Activated T-helper 2 cell treated with anti-CD3 and anti-CD28 coated beads, Interferon-gamma antibody, Interleukin-2, Interleukin-4, amounts not matched to agents 10 μg/mL and 5 μg/mL and 100 μg/mL, durations not matched to agents 14 hours and 24 hours and 36 hours (primary cell): ENCODE measurements at places on chromosomes 5 and 9. TPM values are rescaled to one million over a fixed set of nuclear protein-coding genes. Genes with fewer than 3 reads are reported as not detected.

Gene ACER2
- 1.0 and 1.3 TPM in 2 replicates for total RNA-seq

Gene OTP
- not detected in 2 replicates for total RNA-seq

Gene AGXT2
- total RNA-seq = not detected in 2 replicates

Gene FGFR4
- 1.1 and 1.2 TPM in 2 replicates for total RNA-seq

Gene ECM2
- not detected in 2 replicates for total RNA-seq

Gene PPP6C
- total RNA-seq = 44.3 and 44.9 TPM in 2 replicates

DNA sequence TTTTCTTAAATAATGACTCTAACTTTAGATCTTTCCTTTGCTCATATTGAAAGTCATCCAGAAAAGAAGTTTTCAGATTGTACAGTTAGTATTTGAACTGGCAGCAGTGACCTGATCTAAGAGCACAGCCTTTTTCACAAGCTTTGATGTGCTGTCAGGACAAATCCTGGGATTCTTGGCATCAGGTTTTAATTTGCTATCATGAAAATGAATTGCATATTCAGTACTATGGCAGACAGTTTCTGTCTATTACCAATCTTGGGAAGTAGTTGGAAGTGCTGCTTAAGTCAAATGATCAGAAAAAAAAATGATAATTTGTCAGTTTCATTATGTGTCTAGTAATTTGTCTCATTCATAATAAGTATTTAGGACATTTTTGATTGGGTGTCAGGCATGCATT lies 925.6 kb upstream of the ARRDC3 start:
- H3K4me1 ChIP-seq = no peaks in the 10 kb centered on the region
- no peak overlapping the region for H3K27ac ChIP-seq
- H3K27me3 ChIP-seq = no peaks in the 10 kb centered on the region
- no peaks in the 10 kb centered on the region for H3K36me3 ChIP-seq

DNA sequence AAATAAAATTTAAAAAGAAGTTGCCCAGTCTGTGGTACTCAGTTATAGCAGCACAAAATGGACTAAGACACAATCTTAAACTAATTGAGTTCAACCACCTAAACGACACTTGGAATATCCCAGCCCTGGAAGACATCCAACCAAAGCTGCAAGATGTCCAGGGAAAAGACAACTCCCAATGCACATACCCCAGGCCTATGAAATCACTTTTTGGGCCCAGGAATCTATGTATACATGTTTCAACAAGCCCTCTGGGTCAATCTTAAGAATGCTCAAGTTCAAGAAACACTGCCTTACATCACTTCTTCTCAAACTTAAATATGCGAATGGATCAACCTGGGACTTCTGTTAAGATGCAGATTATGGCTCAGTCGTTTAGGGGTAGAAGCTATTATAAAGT lies 148.6 kb downstream of the ELAVL2 start:
- H3K4me1 ChIP-seq = no peaks in the 10 kb centered on the region
- no peak for DNase-seq
- H3K36me3 ChIP-seq = no peaks in the 10 kb centered on the region
- no peak overlapping the region for H3K27ac ChIP-seq

DNA sequence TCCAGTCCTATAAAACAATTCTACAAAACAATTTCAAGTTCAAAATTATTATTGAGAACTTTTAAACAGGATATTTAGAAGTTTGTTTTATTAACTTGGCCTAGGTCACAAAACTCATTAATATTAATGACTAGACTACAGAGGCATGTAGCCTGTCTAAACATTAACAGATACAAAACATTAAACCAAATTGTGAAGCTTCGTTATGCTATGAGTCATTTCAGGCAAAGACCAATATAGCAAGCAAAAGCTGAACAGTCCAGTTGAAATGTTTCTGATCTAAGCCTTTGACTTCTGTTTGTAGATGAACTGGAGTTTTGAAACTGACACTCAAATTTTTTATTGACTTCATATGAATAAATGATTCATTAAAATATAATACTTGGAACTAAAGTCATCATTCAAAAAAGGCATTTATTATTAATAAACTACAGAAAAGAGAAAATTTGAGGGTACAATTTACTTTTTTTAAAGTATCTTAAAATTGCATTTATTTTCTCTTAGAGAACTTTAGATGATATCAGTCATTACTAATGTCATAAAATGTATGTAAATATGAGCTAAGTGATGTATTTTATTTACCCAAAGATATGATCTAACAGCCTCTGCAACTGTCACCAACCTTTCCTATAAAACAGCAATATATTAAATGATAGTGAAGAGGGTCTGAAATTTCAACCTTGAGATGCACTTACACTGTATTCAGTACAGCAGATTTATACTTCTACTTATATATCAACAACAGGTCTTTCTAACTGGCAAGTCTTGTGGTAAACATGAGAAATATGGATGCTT lies 188.8 kb downstream of the COMMD10 start:
- H3K4me3 ChIP-seq = no peak overlapping the region
- H3K27me3 ChIP-seq = no peaks in the 10 kb centered on the region

- H3K4me1 ChIP-seq = no peaks in the 10 kb centered on the region
- no peak overlapping the region for H3K4me3 ChIP-seq
- no peak for DNase-seq
Measured at GRCh38 chr9:115983366-115983765, 170.2 kb upstream of the PAPPA start.

DNA sequence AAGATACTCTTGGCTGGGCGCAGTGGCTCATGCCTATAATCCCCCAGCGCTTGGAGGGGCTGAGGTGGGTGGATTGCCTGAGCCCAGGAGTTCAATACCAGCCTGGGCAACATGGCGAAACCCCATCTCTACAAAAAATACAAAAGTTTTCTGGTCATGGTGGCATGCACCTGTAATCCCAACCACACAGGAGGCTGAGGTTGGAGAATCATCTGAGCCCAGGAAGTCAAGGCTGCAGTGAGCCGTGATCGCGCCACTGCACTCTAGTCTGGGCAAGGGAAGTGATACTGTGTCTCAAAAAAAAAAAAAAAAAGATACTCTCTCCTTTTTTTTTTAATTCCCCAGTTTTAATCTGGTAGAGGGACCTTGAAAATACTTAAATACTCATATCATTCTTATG lies 15.0 kb downstream of the ANKRD33B start:
- no peak overlapping the region for H3K4me3 ChIP-seq
- H3K36me3 ChIP-seq = peaks cover 12% of the 10 kb centered on the region
- H3K27me3 ChIP-seq = peaks cover 3% of the 10 kb centered on the region
- no peak for DNase-seq

DNA sequence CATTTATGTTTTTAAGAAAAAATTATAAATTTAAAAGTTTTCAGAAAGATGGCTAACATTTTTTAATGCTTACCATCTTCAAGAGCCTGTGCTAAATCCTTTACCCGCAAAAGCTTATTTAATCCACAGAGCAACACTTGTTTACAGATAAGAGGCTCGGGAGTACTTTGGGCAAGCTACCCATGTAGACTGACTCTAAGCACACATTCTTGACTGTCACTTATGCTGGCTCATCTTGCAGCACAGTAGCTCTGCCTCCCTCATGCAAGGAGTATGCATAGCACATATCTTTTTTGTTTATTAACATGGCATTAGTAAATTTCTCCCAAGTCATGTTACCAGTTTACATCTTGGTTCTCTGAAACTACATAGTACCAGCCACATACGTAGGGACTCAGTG lies 14.7 kb downstream of the SH3RF2 start:
- no peak for DNase-seq
- H3K4me1 ChIP-seq = peaks cover 14% of the 10 kb centered on the region
- H3K36me3 ChIP-seq = no peaks in the 10 kb centered on the region
- H3K4me3 ChIP-seq = no peak overlapping the region
- no peak overlapping the region for H3K27ac ChIP-seq

GRCh38 chr5:78920604-78921003 lies 64.5 kb downstream of the ARSB start:
- H3K27me3 ChIP-seq = no peaks in the 10 kb centered on the region
- H3K4me3 ChIP-seq = no peak overlapping the region
- no peaks in the 10 kb centered on the region for H3K36me3 ChIP-seq
- DNase-seq = no peak

DNA sequence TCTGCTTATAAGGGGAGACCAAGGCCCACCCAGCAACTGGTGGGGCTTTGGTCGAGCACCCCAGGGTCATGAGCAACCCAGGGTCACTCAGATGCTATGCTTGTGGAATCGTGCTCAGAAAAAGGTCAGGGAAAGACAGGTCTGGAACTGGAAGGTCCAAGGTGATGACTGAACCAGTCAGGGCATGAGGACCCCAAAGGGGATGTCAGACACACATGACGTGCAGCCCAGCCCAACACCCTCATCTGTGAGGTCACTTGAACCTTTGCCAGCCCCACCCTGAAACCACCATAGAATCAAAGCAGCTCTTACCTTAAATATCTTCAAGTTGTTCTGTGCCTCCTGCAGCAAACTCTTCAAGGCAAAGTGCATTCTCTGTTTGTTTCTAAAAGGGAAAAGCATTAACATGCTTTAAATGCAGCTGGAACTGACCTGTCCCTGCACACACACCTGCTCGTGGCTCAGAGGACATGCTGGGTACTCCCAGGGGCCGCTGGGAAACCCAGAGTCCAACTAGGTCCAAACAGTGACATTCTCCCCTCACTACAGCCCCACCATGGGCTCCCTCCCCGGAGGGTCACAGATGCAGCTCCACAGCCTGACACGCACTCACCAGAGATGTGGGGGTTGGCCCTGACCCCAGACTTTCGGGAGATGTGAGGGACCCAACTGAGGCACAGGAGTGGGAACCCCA lies 29.4 kb downstream of the IPPK start:
- no peak overlapping the region for H3K4me3 ChIP-seq
- no peaks in the 10 kb centered on the region for H3K27me3 ChIP-seq
- H3K36me3 ChIP-seq = peaks cover 75% of the 10 kb centered on the region
- no peak overlapping the region for H3K27ac ChIP-seq
- DNase-seq = no peak
- no peaks in the 10 kb centered on the region for H3K4me1 ChIP-seq

DNA sequence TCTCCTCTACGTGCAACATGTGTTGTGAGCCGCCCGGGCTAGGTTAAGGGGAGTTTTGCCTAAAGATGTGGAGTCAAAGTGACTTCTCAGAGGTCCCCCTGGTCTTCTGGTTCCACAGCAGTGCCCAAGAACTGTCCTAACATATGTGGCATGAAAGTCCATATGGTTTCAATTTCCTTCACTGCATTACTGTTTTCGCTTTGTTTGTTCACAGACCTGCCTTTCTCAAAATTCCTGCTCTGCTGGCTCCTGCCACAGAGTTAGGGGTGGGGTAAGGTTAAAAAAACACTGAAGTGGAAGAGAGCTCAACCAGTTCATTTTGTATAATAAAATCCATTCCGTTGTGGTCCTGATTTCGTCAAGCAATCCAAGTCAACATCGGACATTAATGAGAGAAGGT lies 289.4 kb downstream of the DMAC1 start:
- no peak overlapping the region for H3K4me3 ChIP-seq
- peaks cover 7% of the 10 kb centered on the region for H3K27me3 ChIP-seq
- H3K27ac ChIP-seq = no peak overlapping the region
- no peak for DNase-seq
